Renal cortex interstitium (tissue), 15 donors: ENCODE measurements at places on chromosomes 7 and 10. TPM values are rescaled to one million over a fixed set of nuclear protein-coding genes. Genes with fewer than 3 reads are reported as not detected.

The MRPS16 gene
- polyA plus RNA-seq, result 83.2 TPM

The LRIT1 gene
- not detected for polyA plus RNA-seq

The ADARB2 gene
- 2.1 TPM for polyA plus RNA-seq

The FOXP2 gene
- polyA plus RNA-seq, result 13.3 TPM

The GCK gene
- 3.7 TPM for polyA plus RNA-seq

The TMEM139 gene
- polyA plus RNA-seq, result 48.7 TPM

The SPDYE2 gene
- polyA plus RNA-seq, result 4.5 TPM

The LRRC4 gene
- 7.2 TPM for polyA plus RNA-seq

The MUC3A gene
- polyA plus RNA-seq, result 1.2 TPM

The PRSS58 gene
- polyA plus RNA-seq, result not detected

The SMC3 gene
- polyA plus RNA-seq, result 112 TPM

The C7orf57 gene
- 1.3 TPM for polyA plus RNA-seq

The TMEM273 gene
- polyA plus RNA-seq, result 3.1 TPM

The CHN2 gene
- polyA plus RNA-seq, result 19.2 TPM

The TRIL gene
- polyA plus RNA-seq, result 53.4 TPM

The GSAP gene
- polyA plus RNA-seq, result 12.7 TPM

The MRPS24 gene
- polyA plus RNA-seq, result 88.8 TPM

The CLEC2L gene
- 1.0 TPM for polyA plus RNA-seq

The LDB3 gene
- 1.2 TPM for polyA plus RNA-seq

The KCND2 gene
- polyA plus RNA-seq, result 1.2 TPM

The PNLIP gene
- not detected for polyA plus RNA-seq

The KBTBD2 gene
- polyA plus RNA-seq, result 61.1 TPM
